ENCODE measurements at places on chromosomes 1 and 21. TPM values are rescaled to one million over a fixed set of nuclear protein-coding genes. Genes with fewer than 3 reads are reported as not detected.

Gene ANKRD35
- 11.2 TPM for total RNA-seq

Gene CAPN8
- not detected for total RNA-seq

Gene TAF5L
- 9.4 TPM for total RNA-seq

Gene IL6R
- 33.7 TPM for total RNA-seq

Gene TAF12
- total RNA-seq = 25.3 TPM

Gene FBLIM1
- 42.3 TPM for total RNA-seq

Gene CIART
- 6.1 TPM for total RNA-seq

Gene ZNF281
- total RNA-seq = 9.6 TPM

Gene PWP2
- 22.0 TPM for total RNA-seq

Gene ABCD3
- total RNA-seq = 58.0 TPM

Gene NBPF10
- total RNA-seq = 1.3 TPM

Gene S100A5
- not detected for total RNA-seq

Gene TNFAIP8L2
- total RNA-seq = 12.9 TPM

Gene HAO2
- total RNA-seq = not detected

Gene IL22RA1
- total RNA-seq = not detected

Gene ISG20L2
- 17.1 TPM for total RNA-seq

Gene ANXA9
- total RNA-seq = 12.2 TPM

Gene CELA3B
- 47.7 TPM for total RNA-seq

Gene AMPD1
- not detected for total RNA-seq

Gene FAM110D
- total RNA-seq = 11.9 TPM

Gene CD247
- total RNA-seq = 1.5 TPM

Gene SPRR2B
- total RNA-seq = not detected

Gene LAMB3
- 2.5 TPM for total RNA-seq

Gene CCDC181
- 3.6 TPM for total RNA-seq

Gene F5
- total RNA-seq = 0.60 TPM

Gene ACTL8
- not detected for total RNA-seq

Gene MNDA
- 3.3 TPM for total RNA-seq

Gene TFB2M
- total RNA-seq = 4.2 TPM

Gene ATP1A2
- total RNA-seq = 211 TPM

Gene SLAMF9
- total RNA-seq = not detected

Gene PPIAL4G
- total RNA-seq = not detected

Gene SELE
- total RNA-seq = 2.9 TPM

Gene BCL2L15
- total RNA-seq = 0.39 TPM

Gene PSMB2
- total RNA-seq = 41.4 TPM

Gene GUCA2B
- not detected for total RNA-seq
